ENCODE measurements at places on chromosomes 1 and 21.
A peak's percentile ranks its signal among the peaks of the same experiment; 100 is the strongest.

GRCh38 chr1:10635992-10636391 lies 160.5 kb downstream of the CASZ1 start:
- no peak overlapping the region for H3K4me3 ChIP-seq
- peaks cover 6% of the 10 kb centered on the region for H3K36me3 ChIP-seq
- peaks cover 5% of the 10 kb centered on the region for H3K4me1 ChIP-seq
- no peaks in the 10 kb centered on the region for H3K27me3 ChIP-seq
- H3K27ac ChIP-seq: no peak overlapping the region

DNA sequence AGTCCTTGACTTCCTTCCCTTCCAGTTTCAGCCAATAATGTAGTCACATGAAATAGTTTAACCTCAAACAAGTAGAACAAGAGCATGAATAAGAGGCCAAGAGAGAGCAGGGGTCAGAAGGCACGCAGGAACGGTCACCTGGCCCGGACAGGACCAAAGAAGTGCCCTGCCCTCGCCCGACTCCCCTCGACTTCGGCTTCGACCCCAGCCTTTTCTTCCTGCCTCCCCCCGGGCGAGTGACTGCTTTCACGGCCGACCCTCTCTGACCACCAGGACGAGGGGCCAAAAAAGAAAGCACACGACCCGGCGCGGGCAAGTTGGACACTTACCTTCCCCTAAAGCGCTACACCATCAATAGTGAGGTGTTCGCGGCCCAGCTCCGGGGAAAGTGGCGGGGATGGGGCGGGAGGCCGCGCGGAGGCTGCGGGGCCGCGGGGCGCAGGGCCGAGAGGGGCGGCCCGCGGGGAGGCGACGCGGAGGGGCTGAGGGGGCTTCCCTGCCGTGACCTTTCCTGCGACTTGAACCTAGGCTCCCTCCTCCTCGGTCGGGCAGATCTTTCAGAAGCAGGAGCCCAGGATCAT lies 519 bp downstream of the RERE start:
- peak; percentile 3 for DNase-seq
- no peaks in the 10 kb centered on the region for H3K27me3 ChIP-seq
- H3K27ac ChIP-seq: peak overlapping the region; percentile 82
- H3K36me3 ChIP-seq: no peaks in the 10 kb centered on the region
- H3K4me1 ChIP-seq: peaks cover 11% of the 10 kb centered on the region

DNA sequence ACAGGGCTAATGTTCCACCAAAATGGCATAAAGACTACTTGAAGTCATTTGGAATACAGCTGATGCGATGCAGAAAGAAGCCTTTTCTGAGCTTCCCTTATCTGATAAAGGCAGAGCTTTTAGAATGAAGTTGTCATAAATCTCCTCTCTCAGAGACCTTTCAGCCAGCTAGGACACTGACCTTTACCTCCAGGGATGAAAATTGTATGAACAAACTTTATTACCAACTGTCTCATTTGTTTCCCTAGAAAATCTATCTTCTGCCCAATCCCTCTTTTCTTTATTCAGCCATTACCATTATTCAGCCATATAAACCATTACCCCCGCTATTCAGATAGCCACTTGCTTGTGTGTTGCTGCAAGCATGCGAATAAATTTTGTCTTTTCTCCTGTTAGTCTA lies 29.7 kb upstream of the RNF2 start:
- H3K4me3 ChIP-seq: no peak overlapping the region
- DNase-seq: no peak
- H3K4me1 ChIP-seq: no peaks in the 10 kb centered on the region
- no peaks in the 10 kb centered on the region for H3K36me3 ChIP-seq
- no peaks in the 10 kb centered on the region for H3K27me3 ChIP-seq

DNA sequence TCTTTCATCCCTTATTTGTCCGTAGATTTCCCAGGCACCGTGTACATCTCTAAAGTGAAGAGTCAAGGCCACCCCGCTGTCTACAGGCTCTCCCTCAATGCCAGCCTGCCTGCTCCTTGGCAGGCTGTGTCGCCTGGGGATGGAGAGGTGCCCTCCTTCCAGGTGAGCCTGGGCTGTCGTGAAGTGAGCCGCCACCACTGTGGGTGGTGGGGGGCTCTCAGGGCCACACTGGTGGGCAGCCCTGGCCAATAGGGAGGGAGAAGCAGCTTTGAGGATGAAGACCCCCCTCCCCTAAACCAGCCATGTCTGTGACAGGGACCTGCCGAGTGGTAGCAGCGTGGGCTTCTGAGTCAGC lies 46.2 kb downstream of the DISP3 start:
- DNase-seq: no peak
- no peak overlapping the region for H3K27ac ChIP-seq
- H3K4me1 ChIP-seq: no peaks in the 10 kb centered on the region
- no peak overlapping the region for H3K4me3 ChIP-seq
- no peaks in the 10 kb centered on the region for H3K27me3 ChIP-seq

DNA sequence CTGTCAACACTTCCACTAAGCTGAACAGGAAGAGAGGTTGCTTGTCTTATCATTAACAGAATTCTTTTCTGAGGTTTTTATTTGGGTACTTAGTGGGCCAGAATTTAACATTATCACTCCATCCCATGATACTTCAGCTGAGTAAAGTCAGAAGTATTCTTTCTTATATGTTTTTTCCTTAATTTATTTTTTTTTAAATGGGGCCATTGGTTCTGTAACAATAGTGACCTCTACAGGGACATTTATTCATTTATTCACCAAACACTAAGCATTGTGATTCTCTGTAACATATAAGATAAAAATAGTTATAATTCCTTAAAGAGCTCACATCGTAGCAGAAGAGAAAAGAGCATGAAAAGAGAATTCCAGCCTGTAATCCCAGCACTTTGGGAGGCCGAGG lies 9.8 kb downstream of the GREM2 start:
- no peak for DNase-seq
- no peaks in the 10 kb centered on the region for H3K36me3 ChIP-seq
- H3K4me1 ChIP-seq: no peaks in the 10 kb centered on the region
- no peak overlapping the region for H3K4me3 ChIP-seq
- H3K27ac ChIP-seq: no peak overlapping the region

DNA sequence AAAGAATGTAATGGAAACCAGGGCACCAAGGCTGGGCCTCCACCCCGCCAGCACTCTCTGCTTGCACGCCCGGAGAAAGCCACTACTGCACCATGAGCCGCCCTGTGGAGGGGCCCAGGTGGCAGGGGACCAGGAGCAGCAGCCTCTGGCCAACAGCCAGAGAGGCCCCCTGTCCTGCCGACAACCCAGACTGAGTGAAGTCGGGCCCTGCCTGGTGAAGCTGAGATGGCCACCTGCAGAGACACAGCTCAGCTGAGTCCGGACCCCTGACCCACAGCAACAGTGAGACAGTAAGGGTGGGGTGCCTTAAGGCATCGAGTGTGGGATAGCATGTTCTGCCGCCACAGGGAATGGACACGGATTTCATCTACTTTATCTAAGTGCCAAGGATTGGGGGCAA lies 28.9 kb downstream of the WDR4 start:
- H3K4me1 ChIP-seq: no peaks in the 10 kb centered on the region
- no peak overlapping the region for H3K4me3 ChIP-seq
- DNase-seq: no peak
- H3K27me3 ChIP-seq: no peaks in the 10 kb centered on the region
- peaks cover 73% of the 10 kb centered on the region for H3K36me3 ChIP-seq

GRCh38 chr1:199742547-199742946 lies 285.0 kb upstream of the NR5A2 start:
- no peaks in the 10 kb centered on the region for H3K36me3 ChIP-seq
- H3K27ac ChIP-seq: no peak overlapping the region
- H3K27me3 ChIP-seq: no peaks in the 10 kb centered on the region
- H3K4me3 ChIP-seq: no peak overlapping the region
- DNase-seq: no peak

- no peak overlapping the region for H3K4me3 ChIP-seq
- peaks cover 7% of the 10 kb centered on the region for H3K4me1 ChIP-seq
- no peaks in the 10 kb centered on the region for H3K27me3 ChIP-seq
- H3K36me3 ChIP-seq: no peaks in the 10 kb centered on the region
- H3K27ac ChIP-seq: no peak overlapping the region
Observed at GRCh38 chr1:200909757-200910239, 15.1 kb downstream of the INAVA start.

- no peak overlapping the region for H3K4me3 ChIP-seq
- H3K27me3 ChIP-seq: no peaks in the 10 kb centered on the region
- H3K27ac ChIP-seq: no peak overlapping the region
- peaks cover 36% of the 10 kb centered on the region for H3K4me1 ChIP-seq
- peaks cover 9% of the 10 kb centered on the region for H3K36me3 ChIP-seq
Observed at GRCh38 chr1:1875932-1876331, 15.0 kb downstream of the GNB1 start.

DNA sequence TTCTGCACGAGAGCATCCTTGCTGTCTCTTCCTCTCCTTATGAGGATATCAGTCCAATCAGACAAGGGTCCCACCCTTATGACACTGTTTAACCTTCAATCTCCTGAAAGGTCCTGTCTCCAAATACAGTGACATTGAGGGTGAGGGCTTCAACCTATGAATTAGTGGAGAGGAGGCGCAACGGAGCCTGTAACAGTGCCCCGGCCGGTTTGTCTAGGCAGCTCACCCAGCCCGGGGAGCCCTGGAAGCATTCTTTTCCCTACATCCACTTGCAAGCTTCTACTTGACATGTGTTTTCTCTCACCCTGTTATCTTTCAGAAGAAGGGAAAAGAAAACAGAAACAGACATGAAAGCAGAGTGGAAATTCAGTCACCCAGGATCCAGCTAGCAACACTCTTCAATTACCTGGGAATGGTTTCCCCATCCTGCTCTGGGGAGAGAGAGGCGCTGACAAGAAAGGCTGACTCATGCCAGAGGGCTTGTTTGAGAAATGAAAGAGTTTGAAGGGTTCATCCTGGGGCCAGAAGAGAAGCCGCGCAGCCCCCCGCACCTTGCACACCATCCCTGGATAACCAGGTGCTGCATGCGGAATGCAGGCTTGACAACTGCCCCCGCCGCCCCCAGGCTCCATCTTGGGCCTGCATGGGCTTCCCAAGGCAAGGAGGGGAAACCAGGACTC lies 394.9 kb downstream of the NPHP4 start:
- no peak overlapping the region for H3K27ac ChIP-seq
- H3K4me1 ChIP-seq: no peaks in the 10 kb centered on the region
- H3K27me3 ChIP-seq: no peaks in the 10 kb centered on the region
- DNase-seq: no peak
- no peaks in the 10 kb centered on the region for H3K36me3 ChIP-seq

DNA sequence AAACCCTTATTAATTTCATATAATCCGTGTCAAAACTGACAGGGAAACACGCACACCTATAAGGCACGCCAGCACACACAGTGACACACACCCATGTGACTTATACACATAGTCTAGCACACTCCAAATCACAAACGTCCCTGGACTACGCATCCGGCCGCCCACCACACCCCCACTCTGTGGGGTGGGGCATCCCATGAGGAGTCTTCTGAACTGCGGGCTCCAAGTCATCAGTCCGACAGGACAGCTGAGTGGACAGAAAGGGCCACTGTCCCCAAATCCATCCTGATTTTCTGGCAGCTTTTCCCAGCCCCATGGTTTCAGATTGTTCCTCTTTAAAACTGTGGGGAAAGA lies 829 bp downstream of the PEA15 start:
- no peaks in the 10 kb centered on the region for H3K27me3 ChIP-seq
- DNase-seq: peak; percentile 26
- peak overlapping the region; percentile 71 for H3K27ac ChIP-seq
- H3K4me3 ChIP-seq: peak overlapping the region; percentile 90

GRCh38 chr1:156586892-156587477 lies 4.6 kb upstream of the NAXE start:
- no peaks in the 10 kb centered on the region for H3K36me3 ChIP-seq
- no peak for DNase-seq
- peaks cover under 1% of the 10 kb centered on the region for H3K4me1 ChIP-seq
- H3K27ac ChIP-seq: no peak overlapping the region

GRCh38 chr1:161127649-161128048 lies 4.8 kb downstream of the DEDD start:
- H3K4me3 ChIP-seq: no peak overlapping the region
- H3K27me3 ChIP-seq: no peaks in the 10 kb centered on the region
- peaks cover 9% of the 10 kb centered on the region for H3K4me1 ChIP-seq
- no peak overlapping the region for H3K27ac ChIP-seq
- H3K36me3 ChIP-seq: peaks cover 34% of the 10 kb centered on the region

DNA sequence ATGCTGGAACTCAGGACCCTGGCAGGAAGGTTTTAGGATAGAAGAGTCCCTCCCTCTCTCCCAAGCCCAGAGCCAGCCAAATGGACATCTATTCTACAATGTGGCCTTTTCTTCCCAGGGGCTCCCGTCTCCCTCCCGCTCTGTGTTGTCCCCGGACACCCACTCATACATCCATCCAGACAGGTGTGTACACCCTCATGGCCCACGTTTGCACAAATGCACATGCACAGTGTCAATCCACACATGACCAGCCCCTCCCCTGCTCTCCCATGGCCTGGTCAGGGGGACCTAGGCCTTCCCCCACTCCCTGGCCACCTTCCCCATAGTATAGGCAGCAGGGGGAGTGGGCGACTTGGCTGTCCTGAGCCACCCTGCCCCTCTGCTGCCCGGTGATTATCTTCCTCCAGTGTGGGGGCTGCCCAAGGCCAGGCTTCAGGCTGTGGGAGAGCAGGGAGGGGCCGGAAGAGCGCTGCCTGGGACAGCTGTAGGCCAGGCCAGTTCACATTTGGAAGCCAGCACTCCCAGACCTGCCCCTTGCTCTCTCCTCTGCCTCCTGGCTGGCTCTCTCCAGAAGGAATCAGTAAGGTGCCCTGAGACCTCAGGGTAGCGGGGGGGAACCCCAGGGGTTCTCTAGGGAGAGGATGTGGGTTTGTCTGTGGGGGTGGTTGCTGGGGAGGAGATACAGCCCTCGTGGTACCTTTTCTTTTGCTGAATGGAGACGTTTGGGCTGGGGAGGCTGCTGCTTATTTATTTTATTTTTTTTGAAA lies 4.1 kb upstream of the PTPN7 start:
- H3K4me1 ChIP-seq: peaks cover 60% of the 10 kb centered on the region
- peak; percentile 75 for DNase-seq
- H3K4me3 ChIP-seq: peak overlapping the region; percentile 42
- peak overlapping the region; percentile 51 for H3K27ac ChIP-seq

DNA sequence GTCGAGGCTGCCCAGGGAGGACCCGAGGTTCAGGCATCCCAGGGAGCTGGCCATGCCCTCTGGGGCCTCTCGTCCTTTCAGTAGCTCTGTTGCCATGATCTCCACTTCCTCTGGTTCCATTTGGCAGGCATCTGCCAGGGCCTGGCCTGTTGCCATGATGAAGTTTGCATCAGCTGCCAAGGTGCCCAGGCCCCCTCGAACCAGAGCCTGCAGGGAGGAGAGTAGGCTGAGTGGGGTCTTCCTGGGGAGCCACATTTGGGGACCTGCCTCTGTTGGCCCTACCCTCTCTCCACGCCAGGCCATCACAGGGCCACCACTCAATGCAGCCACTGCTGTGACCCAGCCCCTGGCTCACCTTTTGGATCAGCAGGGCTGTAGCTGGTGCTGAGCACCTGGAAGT lies 16.4 kb upstream of the KIF21B start:
- no peak overlapping the region for H3K27ac ChIP-seq
- H3K36me3 ChIP-seq: no peaks in the 10 kb centered on the region
- H3K27me3 ChIP-seq: no peaks in the 10 kb centered on the region
- DNase-seq: no peak

DNA sequence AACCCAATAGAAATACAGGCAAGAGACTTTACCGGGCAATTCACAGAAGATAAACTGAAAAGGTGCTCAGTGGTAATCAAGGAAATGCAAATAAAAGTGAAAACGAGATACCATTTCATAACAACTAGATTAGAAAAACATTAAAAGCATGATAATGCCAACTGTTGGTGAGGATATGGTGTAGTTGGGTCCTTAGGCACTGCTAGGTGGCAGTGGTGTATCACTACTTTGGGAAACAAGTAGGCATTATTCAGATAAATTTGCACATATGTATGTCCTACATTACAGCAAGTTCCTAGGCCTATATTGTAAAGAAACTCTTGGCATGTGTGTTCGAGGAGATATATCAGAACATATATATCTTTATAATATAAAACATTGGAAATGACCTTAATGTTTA lies 31.0 kb downstream of the AZIN2 start:
- no peak overlapping the region for H3K4me3 ChIP-seq
- H3K27ac ChIP-seq: no peak overlapping the region
- DNase-seq: no peak
- H3K27me3 ChIP-seq: no peaks in the 10 kb centered on the region
- no peaks in the 10 kb centered on the region for H3K4me1 ChIP-seq
- no peaks in the 10 kb centered on the region for H3K36me3 ChIP-seq
